ENCODE measurements at places on chromosomes 4 and X.

- no peak for DNase-seq
Measured at GRCh38 chr4:48570646-48571220, 80.7 kb downstream of the ZAR1 start.

DNA sequence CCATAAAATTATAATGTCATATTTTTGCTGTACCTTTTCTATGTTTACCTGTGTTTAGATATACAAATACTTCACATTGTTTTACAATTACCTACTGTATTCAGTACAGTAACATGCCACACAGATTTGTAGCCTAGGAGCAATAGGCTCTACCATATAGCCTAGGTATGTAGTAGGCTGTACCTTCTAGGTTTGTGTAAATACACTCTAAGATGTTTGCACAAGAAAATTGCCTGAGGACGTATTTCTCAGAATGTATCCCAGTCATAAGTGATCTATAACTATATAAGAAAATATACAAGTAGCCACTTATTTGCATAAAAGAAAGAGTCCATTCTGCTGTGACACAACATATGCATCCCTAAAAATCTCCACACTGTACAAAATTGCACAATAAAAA is 36.3 kb upstream of the SCML1 start:
- no peak for DNase-seq

DNA sequence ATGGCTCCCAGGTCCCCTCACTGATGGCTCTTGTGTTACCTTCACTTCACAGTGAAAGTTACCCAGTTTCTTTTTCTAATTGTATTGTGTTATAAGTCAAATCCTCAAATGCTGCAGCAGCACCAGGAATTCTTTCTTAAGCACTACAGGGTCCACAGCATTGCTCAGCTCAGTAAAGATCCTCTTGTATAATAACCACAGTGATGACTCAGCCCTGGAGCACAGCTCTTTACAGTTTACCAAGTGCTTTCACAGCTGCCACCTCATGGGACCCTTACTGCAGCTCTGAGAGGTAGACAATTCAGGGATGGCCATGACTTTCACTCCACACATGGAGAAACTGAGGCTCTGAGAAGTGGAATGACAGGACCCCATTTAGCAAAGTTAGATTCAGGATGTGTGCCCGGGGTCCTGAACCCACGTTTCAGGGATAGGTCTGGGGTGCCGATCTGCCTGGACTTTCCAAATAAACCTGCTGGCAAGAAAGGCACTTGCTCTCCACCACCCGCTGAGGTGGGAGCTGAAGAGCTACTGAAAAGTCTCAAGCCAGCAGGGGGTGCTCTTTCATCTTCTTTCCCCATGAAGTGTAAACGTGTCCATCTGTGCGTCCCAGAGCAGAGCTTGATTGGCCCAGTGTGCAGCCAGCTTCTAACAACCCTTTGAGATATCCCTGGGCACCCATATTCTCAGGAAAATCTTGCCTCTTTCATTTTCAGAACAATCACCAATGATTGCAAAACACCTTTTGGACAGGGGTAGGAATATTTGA is 35.7 kb upstream of the GABRQ start:
- peak; percentile 2 for DNase-seq

DNA sequence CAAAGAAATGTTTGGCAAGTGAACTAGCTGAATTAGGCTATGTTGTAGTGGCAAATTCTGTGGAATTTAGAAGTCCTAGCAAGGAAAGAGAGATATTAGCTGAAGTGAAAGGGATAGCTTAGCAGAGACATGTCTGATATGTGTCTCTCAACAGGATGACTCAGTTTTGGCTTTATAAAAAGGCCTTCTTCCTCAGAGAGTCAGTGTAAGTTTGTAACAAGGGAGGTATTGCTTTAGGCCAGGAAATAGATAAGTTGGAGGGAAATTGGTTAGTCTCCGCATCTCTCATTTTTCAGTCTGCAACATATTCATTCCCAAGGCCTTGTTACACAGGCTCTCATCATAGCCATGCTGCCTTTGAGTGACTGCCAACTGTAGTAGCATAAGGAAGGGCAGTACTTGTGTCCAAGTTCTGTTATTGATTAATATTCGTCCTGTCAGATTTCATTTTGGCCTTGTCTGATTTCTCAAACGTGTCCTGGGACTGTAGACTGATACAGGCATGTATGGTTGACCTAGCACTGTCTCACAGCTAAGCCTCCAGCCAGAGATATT is 4.0 kb downstream of the TMEM164 start:
- peak; percentile 18 for DNase-seq

- no peak for DNase-seq
Measured at GRCh38 chr4:23981328-23981727, 91.5 kb upstream of the PPARGC1A start.

GRCh38 chrX:75276666-75277065 is 2.8 kb downstream of the UPRT start:
- DNase-seq: no peak

DNA sequence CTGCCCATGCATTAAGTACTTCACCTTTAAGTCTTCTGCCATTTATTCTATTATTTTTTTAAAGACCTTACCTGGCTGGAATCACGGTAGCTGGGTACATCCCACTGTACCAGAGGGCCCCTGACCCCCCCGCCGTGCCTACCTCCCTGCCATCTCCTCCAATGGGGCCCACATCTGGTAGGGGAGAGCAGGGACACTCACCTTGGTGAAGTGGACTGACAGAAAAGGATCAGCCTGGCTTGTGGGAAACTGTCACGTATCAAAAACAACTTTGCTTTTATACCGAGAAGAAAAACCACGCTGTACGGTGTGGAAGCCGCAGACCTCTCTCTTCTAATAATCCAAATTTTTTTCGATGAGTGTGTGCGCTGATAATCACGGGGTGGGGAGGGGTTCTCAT is at the start of gene FOXP3:
FOXP3 (minus strand) TSS at position 251 of the 400 bp plus-strand sequence. CDS start 6,205 bp downstream, outside the sequence.
- DNase-seq: no peak

DNA sequence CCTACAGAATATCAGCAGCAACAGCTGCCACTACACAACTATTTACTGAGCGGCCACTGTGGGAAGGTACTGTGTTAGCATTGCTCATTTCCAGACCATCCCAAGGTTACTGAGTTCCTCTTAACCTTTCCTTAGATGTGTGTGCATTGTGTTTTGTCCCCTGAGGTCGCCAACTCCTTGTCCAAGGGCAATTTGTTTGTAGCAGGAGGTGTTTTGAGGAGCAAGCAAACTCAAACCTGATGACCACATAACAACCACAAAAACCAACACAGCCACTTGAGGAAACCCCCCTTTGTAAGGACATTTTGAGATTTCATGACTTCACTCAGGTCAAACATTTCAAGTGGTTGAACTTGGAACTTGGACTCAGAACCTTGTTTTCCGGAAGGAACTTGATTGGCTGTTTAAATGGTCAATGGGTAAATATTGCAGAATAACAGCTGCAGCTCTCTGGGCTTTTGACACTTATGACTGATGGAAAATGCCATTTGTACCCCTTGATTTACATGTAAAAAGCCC is 122.3 kb downstream of the MID1IP1 start:
- DNase-seq: no peak

DNA sequence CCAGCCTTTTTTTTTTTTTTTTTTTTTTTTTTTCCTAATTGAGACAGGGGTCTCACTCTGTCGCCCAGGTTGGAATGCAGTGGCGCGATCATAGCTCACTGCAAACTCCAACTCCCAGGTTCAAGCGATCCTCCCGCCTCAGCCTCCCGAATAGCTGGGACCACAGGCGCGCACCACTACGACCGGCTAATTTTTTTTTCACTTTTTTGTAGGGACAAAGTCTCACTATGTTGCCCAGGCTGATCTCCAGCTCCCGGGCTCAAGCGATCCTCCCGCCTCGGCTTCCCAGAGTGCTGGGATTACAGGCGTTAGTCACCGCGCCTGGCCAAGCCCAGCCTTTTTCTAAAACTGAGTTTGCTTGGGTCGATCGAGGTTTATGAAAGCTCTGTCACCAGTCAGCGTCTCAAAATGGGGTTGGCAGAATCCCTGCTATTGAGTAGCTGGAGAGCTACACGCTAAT is 1.3 kb upstream of the OTUD5 start:
- peak; percentile 23 for DNase-seq

- peak; percentile 14 for DNase-seq
Measured at GRCh38 chrX:12702509-12703091, 88.6 kb upstream of the PRPS2 start.

GRCh38 chrX:24357106-24357505 is 3.3 kb upstream of the SUPT20HL1 start:
- no peak for DNase-seq

- no peak for DNase-seq
Measured at GRCh38 chr4:156193800-156194199, 240.1 kb upstream of the CTSO start.

DNA sequence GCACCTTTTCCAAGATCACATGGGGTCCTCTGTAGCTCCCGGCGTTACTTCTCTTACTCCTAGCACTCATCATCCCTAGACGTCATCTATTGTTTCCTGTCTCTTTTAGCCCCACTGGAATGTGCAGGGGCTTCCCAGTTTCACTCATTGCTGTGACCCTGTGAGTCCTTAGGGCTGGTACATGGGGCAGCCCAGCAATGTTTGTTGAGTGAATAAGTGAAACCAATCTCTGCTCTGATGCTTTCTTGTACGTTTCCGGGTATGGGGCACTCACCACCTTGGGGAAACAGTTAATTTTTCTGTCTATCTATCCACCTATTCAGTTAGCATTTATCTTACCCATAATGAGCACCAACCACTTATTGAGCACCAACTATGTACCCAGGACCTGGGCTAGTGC is 16.1 kb downstream of the MSX1 start:
- no peak for DNase-seq

DNA sequence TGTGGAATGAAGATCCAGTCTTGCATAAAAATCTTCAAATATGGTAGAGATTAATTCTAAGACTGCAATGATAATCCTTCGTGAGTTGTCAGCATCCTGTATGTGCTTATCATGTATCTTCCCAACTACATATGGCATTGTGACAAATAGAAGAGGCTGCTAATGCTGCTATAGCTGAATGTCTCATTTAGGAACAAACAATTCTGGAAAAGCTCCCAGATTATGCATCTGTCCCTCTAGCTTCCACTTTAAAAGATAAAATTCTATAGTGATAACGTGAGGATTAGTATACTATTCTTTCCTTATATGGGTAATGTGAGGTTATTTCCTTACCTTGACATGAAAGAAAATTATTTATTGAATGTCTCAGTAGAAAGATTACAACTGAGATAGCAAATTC is 930.9 kb downstream of the DMD start:
- DNase-seq: no peak

- no peak for DNase-seq
Measured at GRCh38 chr4:27040356-27040755, 179.7 kb downstream of the STIM2 start.

- DNase-seq: no peak
Measured at GRCh38 chr4:174316954-174317353, 33.2 kb downstream of the CEP44 start.

DNA sequence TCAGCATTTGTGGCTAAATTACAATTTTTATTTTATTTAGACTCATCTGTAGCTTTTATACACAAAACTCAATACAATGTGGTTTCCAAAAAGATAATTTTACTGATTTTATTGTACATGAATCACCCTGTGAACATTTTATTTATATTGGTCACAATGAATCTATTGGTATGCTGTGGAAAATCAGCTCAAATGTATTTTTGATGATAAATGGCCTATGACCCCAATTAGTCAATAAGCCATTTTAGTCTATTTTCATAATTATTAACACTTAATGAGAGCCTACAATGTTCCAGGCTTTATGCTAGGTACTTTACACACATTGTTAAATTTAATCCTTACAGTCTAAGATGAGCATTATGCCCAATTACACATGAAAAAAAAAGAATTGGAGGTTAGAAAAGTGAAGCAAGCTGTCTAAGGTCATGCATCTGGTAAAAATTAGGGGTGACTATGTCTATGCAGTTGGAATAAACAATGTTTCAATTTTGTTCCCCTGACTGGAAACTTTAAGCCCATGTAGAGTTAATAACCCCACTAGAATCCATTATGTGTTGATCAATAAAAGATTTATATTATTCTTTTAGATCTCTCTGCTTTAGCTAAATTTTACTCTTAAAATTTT is 344.7 kb downstream of the PABPC4L start:
- no peak for DNase-seq

GRCh38 chr4:8874003-8874895 is 2.6 kb upstream of the HMX1 start:
- DNase-seq: no peak

DNA sequence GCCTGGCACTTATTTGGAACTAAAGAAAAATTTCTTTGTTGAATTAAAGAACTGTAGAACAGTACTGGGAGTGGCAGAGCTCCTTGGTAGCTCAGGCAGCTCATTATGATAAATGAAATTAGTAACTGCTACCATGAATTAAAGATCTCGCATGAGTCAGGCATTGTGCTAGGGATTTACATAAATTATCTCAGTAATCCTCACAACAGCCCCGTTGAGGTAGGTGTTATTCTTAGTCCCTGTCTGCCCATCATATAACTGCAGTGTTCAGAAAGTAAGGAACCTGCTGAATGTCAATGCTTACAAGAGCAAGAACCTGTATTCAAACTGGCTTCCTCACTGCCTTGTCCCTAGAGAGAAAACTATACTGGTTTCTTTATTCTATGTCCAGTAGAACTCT is 108.3 kb downstream of the NLGN4X start:
- no peak for DNase-seq

DNA sequence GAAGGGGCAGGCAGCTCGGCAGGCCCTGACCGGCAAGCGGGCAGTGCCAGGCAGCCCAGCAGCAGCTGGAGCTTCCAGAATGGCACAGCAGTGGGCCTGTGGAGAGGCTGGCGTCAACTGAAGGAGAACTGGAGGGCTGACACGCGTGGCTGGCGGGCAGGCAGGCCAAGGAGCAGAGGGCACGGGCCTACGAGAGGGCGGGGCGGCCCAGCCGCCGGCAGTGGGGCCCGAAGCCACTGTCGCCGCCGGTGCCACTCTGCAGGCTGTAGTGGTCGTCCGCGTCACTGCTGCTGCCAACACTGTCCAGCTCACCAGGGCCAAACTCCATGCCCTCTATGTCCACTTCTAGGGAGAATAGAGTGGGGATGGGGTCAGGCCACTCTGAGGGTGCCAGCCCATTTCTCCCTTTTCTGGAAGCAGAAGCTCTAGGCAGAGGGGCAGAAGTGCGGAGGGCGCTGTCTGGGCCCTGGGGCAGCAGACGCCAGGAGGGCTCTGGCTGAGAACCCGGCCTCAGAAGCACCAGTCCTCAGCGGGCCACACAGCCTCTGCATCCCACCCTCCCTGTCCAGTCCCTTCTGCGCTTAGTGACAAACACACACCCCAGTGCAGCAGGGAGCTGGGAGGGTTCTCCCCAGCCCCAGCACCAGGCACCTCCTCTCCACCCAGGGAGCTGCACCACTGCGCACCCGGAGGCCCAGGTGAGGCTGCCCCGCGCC is 8.6 kb upstream of the HAUS3 start:
- DNase-seq: no peak

- DNase-seq: no peak
Measured at GRCh38 chrX:17375367-17375636, 302 bp downstream of the NHS start.

Measured in suppressor macrophage (primary cell).